ENCODE measurements at places on chromosomes 3 and 15.
A peak's percentile ranks its signal among the peaks of the same experiment; 100 is the strongest.

GRCh38 chr15:57992761-57993355 lies 72.7 kb downstream of the ALDH1A2 start:
- DNase-seq: no peak

- no peak for DNase-seq
These were observed 545.3 kb downstream of the GBE1 start for GRCh38 chr3:81216192-81216591.

- no peak for DNase-seq
These were observed 63.7 kb downstream of the SSR3 start for GRCh38 chr3:156491192-156491591.

GRCh38 chr3:144369129-144369879 lies 397.7 kb downstream of the DIPK2A start:
- no peak for DNase-seq

DNA sequence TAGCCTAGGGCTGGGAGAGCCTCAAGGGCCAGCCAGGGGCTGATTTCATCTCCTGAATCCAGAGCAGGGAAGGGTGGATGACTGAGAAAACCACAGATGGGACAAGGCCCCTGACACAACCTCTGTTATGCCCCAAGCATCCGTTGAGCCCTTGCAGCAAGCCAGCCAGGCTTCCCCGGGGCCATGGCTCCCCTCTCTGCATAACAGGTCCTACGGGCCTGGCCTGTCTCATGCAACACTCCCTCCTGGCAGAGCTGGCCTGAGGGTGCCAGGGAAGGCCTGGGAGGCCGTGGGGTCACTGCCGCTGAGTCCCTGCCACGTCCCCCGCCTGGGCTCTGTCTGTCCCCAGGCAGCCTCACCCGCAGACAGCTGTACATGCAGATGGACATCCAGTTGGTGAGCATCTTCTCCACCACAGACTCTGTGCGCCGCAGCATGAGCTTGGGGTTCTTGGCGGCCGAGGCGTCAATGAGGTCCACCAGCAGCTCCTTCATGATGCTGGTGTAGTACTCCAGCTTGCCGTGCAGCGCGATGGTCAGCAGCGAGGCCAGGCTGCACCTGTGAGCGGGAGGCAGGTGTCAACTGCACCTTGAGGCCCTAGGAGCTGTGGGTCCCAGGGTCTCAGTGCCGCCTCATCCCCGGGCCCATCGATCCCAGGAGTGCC lies 22.1 kb downstream of the H1-8 start:
- DNase-seq: no peak

DNA sequence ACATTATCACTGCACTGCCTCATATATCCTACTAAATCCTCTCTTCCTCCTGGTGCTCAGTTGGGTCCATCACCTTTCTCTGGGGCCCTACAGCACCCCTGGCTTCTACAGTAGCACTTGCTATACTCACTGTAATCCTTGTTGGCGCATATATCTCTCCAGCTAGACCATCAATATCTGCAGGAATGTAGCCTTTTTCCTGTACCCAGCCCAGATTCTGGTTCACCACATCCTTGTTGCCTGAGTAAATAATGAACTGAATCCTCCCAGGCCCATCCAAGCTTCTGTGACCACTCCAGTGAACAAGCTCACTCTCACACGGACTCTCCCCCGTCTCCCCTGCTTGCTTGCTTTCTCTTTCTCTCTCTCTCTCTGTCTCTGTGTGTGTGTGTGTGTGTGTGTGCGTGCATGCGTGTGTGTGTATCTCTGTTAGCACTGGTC lies 62.5 kb upstream of the LIPC start:
- peak; percentile 37 for DNase-seq

DNA sequence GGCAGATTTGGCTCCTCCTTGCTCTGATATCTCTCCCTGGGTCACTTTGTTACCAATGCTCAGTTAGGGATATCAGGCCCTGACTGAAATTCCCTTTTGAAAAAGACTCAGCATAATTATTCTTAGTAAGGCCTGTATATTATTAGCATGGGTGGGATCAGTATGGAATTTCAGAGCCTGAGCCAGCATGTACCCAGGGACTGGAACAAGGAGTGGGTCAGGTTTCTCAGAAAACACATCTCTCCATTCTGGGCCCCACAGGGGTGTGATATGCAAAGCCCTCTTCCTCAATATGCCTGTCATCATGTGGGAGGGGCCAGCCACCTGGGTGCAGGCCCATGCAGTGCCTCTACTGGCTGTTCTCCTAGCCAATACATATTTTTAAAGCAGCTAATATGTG lies 423.2 kb downstream of the EPHB1 start:
- no peak for DNase-seq

GRCh38 chr15:99574502-99574901 lies 8.7 kb downstream of the MEF2A start:
- no peak for DNase-seq

GRCh38 chr3:147354623-147355022 lies 51.7 kb downstream of the ZIC4 start:
- DNase-seq: no peak

GRCh38 chr15:91897585-91898372 lies 44.3 kb downstream of the SLCO3A1 start:
- no peak for DNase-seq

DNA sequence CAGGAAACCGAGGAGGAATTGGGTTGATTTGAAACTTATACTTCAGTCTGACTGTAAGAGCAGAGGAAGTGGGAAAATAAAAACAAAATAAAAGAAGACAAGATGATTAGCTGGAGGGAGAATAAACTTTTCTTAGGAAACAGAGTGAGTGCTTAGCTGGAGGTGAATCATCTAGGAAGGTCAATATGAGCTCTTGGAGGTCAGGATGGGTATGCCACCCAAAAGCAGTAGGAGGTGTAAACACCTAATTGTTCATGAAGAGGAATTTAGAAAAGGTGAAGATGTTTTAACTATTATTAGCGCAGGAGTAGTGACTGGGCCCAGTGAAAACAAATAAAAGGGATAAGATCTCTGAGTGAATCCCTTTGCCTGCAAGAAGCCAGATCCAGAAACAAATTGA lies 39.9 kb upstream of the ARL14 start:
- no peak for DNase-seq

GRCh38 chr15:72231833-72232478 lies 966 bp upstream of the PKM start:
- DNase-seq: peak; percentile 78

DNA sequence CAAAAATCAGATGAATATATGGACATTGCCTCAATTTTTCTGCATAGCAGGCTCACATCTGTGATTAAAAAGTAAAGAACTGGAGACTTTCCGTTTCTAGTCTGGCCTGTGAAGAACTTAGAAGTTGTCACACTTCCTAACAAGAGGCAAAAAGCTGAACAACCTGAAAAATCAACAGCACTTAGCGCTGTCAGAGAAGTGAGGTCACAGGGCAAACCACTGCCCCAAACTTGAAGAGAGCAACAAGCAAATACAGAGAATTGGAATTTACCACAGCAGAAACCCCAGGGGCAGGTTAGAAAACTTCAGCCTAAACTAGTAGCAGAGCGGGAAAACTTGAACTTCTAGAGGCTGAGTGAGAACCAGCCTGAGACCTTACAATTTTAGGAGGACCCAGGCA lies 38.9 kb downstream of the CCDC54 start:
- no peak for DNase-seq

- DNase-seq: no peak
These were observed 19.6 kb downstream of the CD86 start for GRCh38 chr3:122074621-122075265.

DNA sequence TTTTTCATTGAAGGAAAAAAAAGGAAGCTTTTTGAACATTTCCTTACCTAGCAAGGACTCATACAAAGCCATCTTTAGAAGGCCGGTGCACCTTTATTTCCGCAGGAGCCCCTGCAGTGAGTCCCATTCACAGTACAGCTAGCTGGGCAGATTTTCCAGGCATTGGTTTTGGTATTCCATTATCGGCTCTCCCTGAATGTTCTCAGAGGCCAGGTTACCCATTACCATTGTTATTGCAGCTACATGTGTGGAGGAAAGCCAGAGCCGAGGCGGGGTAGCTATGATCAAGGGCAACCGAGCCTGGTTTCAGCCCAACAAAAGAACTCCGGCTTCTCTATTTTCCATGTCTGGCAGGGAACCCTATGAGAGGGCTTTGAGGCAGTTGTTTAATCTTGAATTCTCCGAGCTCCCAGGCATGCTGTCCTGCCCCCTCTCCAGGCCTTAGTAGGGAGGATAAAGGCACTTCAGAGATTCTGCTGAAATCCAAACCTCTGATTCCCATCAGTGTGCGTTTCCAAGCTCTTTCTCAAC lies 100.3 kb downstream of the LRRK1 start:
- no peak for DNase-seq

GRCh38 chr15:39591896-39592315 lies 11.0 kb downstream of the THBS1 start:
- no peak for DNase-seq

- no peak for DNase-seq
These were observed 10.5 kb downstream of the BTD start for GRCh38 chr3:15612001-15612400.

- no peak for DNase-seq
These were observed 15.6 kb upstream of the FAM98B start for GRCh38 chr15:38438031-38438986.

DNA sequence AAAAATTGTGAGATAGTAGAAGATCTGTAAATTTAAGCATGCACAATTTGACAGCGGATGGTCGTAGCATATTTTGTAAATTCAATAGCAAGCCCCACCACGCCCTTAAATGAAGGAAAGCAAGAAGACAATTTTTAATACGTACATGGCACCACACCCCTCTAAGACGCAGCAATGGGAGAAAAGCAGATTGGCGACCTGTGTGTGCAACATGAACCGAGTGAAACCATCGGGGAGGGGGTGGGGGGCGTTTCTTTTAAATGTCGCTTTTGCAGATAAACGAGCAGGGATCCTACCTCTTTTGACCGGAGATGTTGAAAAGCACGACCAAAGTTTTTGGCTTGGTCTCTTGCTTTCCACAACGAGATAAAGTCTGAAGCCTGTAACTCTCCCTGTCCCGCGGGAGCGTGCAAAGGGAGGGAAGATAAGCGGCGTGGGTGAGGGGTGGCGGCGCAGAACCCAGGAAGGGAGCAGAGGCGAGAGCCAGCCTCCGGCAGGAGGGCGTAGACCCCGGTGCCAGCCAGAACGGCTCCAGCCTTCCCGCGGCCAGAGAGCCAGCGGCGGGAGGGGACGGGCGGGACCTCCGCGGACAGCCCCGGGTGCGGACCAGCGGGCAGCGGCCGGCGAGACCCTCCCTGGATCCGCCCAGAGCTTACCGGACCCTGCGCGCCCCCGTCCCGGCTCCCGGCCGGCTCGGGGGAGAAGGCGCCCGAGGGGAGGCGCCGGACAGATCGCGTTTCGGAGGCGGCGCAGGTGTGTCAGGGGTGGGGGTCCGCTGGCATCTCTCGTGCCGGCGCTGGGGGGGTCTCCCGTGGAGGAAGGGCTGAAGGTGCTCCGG lies at the start of gene CHL1:
Gene CHL1, plus strand, starts transcription at position 453 of the 838 bp plus-strand sequence. CDS start 123,014 bp downstream, outside the sequence.
- no peak for DNase-seq

DNA sequence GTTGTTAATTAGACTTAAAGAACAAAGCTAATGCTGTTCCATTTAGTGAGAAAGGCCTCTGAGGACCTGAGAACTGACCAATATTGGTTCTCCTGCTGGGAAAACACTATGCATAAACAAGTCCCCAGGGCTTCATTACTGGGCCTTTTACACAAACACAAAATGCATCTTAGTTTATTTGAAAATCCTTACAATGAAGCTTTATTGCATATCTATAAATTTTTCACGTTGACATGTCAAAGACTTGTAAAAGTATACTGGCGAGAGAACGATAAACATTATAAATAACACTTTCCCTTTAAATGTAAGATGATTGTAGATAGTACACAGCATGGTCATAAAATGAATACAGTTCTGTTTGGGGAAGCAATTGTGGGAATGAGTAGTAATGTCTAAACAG lies 151.7 kb downstream of the ROBO2 start:
- DNase-seq: no peak

DNA sequence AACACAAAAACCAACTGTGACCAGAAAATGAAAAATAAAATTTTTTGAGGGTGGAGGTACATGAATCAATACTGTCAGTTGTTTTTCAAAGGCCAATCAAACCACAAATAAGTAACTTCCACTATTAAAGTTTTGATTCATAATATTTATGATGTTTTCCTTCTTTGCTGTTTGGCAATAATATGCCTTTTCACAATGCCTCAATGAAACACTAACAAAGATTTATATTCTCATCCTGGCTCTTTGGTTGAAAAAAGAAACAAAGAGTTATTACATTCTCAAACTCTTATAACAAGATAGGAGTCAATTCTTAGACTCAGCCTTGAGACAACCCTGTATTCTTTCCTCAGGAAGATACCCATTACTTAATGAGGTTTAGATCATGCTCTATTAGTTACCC lies 63.1 kb downstream of the C3orf70 start:
- no peak for DNase-seq

DNA sequence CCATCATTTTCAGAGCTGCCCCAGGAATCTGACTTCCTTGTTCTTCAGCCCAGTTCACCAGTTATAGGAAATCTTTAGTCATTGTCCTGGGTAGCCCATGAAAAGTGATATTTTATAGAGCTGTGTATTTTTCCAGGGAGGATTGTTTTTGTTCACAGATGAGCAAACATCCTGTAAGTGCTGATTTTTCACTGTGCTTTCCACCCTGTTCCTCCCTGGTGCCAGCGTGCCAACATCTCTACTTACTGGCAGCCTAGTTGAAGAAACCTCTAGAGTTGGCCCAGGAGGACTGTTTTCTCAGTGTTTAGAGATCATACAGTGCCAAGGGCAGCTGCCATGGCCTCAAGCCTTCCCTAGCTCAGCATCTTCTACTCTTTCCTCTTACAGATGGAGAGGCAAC lies 41.3 kb downstream of the ST6GAL1 start:
- no peak for DNase-seq

- no peak for DNase-seq
These were observed 543.3 kb upstream of the UBE2E2 start for GRCh38 chr3:22659651-22660475.

DNA sequence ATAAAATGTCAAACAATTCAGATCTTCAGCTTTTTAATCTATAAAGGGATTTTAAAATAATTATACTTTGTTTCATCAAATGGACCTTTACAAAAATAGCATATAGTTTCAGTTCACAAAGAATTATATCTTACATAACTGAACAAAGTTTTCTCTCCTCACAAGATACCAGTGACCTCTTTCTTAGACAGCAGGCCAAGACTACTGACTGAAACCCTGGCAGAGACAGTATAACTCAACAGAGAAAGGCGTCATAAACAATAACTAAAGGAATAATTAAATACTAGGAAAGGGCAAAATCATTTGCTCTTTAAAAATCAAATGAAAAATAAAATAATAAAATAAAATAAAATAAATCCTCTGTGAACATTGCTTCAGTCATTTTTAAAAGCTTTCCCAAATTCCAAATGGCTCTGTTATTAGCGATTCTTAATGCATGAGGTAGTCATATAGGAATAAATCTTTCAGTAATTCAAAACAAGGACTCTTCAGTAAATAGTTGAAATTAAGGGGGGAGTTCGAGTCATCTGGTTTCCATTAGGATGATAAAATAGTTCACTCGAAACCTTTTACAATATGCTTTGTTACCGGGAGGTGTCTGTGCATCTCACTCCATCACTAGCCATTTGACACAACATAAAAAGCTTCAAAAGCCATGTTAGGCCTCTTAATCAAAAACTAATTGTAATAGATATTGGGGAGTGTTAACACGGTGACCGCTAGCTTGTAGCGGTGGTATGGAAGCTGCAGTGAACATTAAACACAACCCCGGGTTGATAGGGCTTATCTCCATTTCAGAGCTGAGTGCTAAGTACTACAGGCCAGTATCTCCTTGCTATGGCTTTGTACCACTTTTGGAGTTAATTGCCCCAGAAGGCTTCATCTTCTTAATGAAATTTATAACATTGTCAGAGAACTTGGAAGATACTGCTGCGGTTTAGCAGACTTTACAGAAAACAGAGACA lies 142.9 kb upstream of the NR2F2 start:
- DNase-seq: no peak

GRCh38 chr3:17218587-17218986 lies 333.8 kb downstream of the PLCL2 start:
- no peak for DNase-seq
